ENCODE measurements at places on chromosomes 7 and 10.

- DNase-seq: no peak
Observed at GRCh38 chr10:58859526-58859925, 316.9 kb upstream of the PHYHIPL start.

- DNase-seq: peak; percentile 87
Observed at GRCh38 chr7:1412322-1413261, 46.7 kb downstream of the MICALL2 start.

- DNase-seq: no peak
Observed at GRCh38 chr10:6674291-6674690, 94.2 kb upstream of the PRKCQ start.

DNA sequence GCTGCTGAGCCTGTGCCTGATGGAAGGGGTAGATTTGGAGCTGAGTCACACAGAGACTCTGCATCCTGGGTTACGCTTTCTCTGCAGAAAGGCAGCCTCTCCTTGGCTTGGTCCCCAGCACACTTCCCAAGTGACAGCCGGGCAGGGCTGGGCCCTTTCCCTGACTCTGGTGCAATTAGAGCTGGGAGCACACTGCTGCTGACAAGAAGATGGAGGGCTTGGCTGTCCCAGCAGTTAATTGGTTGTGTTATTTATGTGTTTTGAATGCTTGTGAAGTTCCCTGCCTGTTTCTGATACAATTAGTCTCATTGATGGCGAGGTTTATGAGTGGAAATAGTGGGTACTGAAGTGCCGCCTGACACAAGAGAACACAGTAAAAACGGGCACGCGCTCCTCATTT is 123.6 kb downstream of the TCERG1L start:
- DNase-seq: no peak

- no peak for DNase-seq
Observed at GRCh38 chr7:138032770-138033169, 30.9 kb upstream of the CREB3L2 start.

DNA sequence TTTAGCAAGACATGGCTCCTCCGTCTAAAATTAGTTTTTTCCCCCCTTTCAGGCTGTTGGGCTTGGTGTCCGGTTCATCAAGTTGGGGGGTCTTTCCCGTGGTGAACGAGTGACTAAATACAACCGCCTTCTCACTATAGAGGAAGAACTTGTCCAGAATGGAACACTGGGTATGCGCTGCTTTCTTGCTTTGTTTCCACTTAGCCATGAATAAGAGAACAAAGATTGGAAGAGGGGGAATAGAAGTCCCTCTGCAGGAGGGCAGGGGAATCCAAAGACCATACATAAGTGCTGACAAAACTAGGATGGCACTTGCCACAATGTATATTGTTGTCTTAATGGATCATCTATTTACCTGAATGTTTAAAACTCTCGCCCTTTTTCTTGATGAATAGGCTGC is 30.5 kb downstream of the ENO4 start:
- no peak for DNase-seq

GRCh38 chr7:12490940-12491339 is 79.6 kb upstream of the SCIN start:
- DNase-seq: no peak

GRCh38 chr7:1141651-1142050 is 18.3 kb downstream of the ZFAND2A start:
- DNase-seq: no peak

DNA sequence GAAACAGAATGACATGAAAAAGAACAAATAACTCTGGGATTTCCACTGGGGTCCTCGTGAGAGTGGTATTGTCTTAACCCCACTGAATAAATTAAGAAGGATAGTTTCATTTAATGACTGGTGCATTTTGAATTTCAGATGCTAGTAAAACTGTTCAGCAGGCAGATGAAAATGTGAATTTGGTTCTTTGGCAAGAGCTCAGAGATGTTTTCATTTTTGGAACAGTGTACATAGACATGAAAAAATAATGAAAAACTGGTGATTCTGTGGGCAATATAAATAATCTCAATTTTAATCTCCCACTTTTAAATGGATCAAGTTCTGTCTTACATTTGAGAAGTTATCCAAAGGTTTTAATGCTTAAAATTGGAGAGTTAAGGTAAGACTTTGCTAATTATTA is 84.1 kb downstream of the TRIL start:
- DNase-seq: no peak

DNA sequence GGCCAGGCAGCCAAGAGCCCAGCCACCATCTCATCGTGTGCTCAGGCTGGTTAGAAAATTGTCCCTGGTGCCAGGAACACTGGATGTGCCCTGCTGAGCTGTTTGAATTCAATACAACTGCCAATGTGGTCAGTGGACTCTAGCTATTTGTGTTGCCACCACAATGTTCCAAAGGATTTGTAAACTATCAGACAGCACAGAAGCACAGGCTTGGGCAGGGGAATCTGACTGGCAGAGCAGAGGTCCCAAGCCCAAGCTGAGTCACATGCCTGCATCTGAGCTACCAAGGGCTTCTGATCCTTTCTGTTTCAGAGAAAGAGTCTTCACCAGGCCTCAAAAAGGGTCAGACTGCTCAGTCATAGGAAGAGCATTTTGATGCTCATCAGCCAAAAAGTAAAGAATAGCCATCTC is 232.1 kb upstream of the SEMA3C start:
- DNase-seq: peak; percentile 11

DNA sequence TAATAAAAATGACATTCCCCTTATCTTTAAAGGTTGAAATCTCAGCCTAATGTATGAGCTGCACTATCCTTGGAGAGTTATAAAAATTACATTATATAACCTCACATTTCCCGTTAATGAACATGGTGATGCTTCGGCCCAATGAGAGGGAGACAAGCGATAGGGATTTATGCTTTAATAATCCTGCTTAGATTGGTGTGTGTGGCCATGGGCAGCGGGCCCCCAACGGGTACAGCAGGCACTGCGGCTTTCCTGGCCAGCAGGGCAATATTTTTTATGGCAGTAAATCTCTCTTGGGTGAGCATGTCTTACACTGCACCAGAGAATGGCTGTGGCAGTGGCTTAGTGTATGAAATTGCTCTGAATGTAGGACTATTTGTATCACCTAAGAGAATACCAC is 246.3 kb downstream of the GFRA1 start:
- no peak for DNase-seq

GRCh38 chr7:38554586-38554985 is 76.6 kb downstream of the AMPH start:
- no peak for DNase-seq

DNA sequence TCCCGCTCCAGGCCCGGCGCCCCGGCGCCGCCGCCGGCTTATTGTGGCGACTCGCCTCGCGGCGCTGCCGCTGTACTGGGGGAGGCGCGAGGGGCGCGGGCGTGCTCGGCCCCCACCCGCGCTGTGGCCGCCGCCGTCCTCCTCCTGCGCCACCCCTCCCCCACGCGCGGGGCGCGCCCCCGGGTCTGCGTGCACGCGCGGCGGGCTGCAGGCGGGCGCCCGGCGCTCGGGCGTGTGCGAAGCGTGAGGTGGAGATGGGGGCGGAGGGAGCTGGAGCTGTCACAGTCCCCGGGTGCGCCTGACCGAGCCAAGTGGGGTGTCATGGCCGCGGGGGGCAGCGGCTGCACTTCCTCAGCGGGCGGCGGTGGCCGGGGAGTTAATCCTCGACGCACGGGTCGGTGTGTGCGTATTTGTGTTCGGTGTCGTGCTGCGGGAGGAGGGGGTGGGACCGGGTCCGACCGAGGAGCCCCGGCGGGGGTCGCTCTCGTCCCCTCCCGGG is 672 bp downstream of the LCOR start:
- DNase-seq: peak; percentile 77

- DNase-seq: no peak
Observed at GRCh38 chr10:49082766-49083165, 32.6 kb downstream of the VSTM4 start.

- DNase-seq: no peak
Observed at GRCh38 chr7:34840176-34840785, 182.3 kb downstream of the NPSR1 start.

DNA sequence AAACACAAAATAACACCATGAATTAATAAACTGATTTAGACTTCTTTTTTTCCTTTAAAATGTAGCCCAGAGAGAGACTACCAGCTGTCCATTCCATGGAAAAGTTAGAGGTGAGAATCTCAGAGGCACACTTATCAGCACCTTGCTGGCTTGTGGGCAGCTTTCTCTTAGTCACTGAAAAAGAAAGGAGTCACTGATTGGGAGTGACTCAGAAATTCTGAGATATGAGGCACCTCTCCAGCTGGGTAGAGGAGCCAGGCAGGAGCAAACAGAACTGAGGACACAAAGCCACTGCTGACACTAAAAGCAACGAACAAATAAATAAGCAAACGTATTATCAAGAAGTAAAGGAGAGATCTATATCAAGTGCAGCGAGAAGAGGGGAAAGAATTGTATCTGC is 310.6 kb downstream of the PARD3 start:
- DNase-seq: peak; percentile 52

DNA sequence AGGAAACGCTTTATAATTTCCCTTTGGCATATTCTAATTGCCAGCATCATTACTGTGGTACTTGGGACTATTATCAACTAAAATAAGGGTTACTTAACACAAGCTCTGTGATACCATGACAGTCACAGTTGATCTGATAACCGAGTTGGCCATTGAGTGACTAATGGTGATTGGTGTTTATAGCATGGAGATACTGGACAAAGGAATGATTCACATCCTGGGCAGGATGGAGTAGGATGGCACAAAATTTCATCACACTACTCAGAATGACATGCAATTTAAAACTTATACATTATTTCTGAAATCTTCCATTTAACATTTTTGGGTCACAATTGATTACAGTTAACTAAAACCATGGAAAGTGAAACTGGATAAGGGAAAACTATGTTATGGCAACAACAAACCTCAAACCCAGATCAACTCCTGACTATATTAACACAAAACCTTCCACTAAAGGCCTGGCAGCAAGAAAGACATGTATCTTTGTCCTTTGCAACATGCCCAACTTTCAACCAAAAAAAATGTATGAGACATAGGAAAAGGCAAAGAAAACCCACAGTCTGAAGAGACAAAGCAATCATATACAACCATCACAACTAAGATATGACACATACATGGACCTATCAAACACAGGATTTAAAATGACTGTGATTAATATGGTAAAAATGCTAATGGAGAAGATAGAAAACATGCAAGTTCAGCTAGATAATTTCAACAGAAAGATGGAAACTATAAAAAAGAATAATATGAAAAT is 208.5 kb upstream of the NRP1 start:
- DNase-seq: peak; percentile 61
